ENCODE measurements at places on chromosomes 2 and 18.

- DNase-seq, result no peak
Observed at GRCh38 chr2:240966906-240967680, 31.3 kb upstream of the SNED1 start.

GRCh38 chr18:10270151-10270571, 184.3 kb upstream of the APCDD1 start:
- no peak for DNase-seq

DNA sequence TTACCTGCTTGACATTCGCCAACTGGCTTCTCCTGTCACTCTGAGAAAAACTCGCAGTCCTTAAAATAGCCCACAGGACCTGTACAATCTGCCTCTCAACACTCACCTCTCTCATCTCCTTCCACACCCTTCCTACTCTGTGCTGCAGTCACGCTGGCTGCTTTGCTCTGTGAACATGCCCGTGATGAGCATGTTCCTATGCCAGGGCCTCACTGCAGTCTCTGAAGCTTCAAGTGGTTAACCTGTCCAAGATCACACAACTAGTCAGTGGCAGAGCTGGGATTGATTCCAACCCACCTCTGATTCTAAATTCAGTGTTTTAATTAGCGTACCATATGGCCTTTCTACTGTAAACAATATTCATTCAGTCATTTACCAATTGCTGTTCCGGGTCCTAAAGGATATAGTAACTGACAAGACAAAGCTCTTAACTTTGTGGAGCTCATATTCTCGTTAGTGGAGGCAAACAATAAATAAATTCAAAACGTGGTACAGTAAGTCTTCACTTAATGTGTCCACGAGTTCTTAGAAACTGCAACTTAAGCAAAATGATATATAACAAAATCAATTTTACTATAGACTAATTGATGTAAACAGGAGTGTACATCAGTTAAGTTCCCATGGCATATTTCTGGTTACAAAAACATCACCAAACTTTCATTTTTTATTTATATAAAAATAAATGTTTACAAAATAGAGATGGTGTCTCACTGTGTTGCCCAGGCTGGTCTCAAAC, 38.9 kb upstream of the FBXO11 start:
- no peak for DNase-seq

DNA sequence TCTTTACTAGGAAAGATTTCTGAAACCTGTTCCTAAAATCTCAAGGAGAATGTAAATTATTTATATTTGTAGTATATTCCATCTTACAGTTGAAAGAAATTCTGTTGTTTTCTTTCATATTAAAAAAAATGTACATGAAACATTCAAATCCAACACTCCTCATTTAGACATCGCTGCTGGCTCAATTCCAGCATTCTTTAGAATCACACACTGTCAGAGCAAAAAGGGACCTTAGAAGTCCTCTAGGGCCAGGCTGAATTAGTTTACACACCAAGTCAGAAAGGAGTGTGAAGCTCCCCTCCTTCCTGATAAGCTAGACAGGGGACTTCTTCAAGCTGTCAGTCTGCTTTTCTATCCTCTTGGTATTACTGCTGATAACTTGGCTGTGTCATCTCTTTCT, 158.6 kb upstream of the LTBP1 start:
- no peak for DNase-seq

DNA sequence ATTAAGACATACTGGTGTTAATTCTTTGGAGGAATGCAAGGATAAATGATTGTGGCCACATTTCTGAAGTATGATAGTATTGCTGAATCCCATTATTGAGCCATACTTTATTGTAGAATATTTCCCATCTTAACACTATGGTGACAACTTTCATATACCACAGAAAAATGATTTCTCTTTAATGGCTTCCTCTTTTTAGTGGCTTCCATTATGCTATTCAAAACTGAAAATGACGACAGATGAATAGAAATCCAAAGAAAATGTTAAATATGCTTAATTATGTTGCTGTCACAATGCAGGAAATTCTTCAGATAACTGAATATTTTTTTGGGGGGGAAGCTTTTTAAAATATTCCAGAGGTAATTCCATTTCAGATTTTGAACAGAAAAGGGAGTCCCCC, 88.9 kb upstream of the TMEM200C start:
- no peak for DNase-seq

GRCh38 chr18:49071778-49072177, 121.0 kb upstream of the SMAD7 start:
- DNase-seq, result no peak

GRCh38 chr2:52340171-52340570, 1308.2 kb upstream of the NRXN1 start:
- DNase-seq, result no peak

- no peak for DNase-seq
Observed at GRCh38 chr2:159855557-159856061, 57.6 kb upstream of the CD302 start.

- DNase-seq, result no peak
Observed at GRCh38 chr2:177675350-177675821, 282.8 kb downstream of the AGPS start.

DNA sequence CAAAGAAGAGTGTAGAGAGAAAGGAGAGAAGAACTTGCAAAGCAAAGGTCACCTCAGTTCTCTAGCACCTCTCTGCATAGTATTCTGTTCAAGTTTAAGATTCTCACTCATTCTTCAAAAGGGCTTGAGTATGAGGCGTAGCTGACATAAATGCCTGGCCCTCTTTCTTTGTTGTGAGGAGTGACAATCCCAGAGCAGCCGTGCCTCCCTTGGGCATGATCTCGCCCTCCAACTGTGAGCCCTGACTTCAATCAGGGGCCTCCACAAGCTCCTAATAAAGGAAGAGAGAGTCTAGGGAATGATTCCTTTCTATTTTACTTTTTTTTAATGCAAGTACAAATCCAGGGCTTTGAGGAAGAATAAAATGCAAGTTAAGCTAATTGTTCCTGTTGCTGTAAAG, 402.7 kb downstream of the LRP1B start:
- no peak for DNase-seq

DNA sequence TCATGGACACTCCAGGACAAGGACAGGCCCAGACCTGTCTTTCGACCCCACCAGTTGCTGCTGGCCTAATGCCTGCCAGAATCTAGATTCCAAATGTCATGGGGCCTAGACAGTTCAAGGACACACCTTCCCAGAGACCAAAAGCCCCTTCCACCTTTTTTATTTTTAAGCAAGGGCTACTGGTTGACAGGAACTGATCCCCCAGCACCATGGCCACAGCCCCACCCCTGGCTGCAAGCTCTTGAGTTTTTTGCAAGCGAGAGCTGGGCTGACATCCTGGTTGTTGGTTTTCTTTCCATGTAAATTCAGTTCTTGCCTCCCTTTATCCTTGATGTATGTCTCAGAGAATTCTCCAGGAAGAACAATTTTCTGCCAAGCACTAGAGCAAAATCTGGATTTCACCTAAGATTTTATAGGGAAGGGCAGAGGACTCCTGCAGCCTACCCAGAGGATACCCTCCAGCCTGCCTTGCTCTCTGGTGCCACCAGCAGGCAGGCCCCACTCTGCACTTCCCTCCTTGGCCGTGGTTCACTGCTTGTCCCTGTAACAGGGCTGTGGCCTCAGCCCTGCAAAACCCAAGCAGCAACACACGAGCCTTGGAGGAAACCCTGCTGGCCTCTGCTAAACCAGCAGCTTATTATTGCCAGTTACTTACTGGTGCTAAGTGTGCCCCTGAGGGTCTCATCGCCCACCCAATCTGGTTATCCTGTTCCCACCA, 97.7 kb downstream of the TWIST2 start:
- no peak for DNase-seq

- DNase-seq, result peak; percentile 45
Observed at GRCh38 chr18:5868218-5868854, 27.0 kb downstream of the TMEM200C start.

DNA sequence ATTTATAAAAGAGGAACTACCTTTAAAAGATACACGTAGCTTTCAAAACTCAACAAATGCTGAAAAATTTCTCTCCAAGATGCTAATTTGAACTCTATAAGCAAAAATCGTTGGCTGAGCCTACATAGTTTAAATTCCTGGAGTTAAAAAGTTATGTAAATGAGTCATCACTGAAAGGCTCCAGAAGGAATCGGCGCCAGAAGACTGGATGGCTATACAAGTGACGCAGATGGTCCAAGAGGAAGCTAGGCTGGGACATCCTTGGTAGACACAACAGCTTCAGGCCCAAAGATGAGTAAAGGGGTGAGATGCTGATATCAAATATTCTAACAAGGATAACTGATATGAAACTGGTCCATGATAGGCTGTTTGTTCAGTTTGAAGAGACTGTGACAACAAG, 22.8 kb upstream of the DNAH6 start:
- no peak for DNase-seq

- no peak for DNase-seq
Observed at GRCh38 chr18:6327895-6328620, 86.7 kb downstream of the L3MBTL4 start.

- DNase-seq, result peak; percentile 44
Observed at GRCh38 chr18:596288-596881, 403 bp upstream of the CLUL1 start.

GRCh38 chr2:159298967-159299366, 12.5 kb upstream of the WDSUB1 start:
- no peak for DNase-seq

- no peak for DNase-seq
Observed at GRCh38 chr2:67842375-67842959, 220.3 kb downstream of the C1D start.

DNA sequence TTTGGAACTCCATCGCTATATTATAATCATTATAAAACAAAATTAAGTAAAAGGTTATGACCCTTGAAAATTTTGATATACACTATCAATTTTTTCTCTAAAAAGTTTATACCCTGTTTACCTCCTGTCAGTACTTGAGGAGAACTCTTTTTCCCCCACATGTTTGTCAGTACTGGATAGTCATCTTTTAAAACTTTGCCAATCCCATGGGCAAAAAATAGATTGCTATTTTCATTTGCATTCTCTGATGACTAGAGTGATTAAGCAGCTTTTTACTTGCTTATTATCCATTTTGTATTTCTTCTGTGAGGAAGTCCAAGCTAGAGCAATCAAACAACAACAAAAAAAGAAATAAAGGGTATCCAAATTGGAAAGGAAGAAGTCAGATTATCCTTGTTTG, 76.4 kb downstream of the DGKD start:
- DNase-seq, result no peak

DNA sequence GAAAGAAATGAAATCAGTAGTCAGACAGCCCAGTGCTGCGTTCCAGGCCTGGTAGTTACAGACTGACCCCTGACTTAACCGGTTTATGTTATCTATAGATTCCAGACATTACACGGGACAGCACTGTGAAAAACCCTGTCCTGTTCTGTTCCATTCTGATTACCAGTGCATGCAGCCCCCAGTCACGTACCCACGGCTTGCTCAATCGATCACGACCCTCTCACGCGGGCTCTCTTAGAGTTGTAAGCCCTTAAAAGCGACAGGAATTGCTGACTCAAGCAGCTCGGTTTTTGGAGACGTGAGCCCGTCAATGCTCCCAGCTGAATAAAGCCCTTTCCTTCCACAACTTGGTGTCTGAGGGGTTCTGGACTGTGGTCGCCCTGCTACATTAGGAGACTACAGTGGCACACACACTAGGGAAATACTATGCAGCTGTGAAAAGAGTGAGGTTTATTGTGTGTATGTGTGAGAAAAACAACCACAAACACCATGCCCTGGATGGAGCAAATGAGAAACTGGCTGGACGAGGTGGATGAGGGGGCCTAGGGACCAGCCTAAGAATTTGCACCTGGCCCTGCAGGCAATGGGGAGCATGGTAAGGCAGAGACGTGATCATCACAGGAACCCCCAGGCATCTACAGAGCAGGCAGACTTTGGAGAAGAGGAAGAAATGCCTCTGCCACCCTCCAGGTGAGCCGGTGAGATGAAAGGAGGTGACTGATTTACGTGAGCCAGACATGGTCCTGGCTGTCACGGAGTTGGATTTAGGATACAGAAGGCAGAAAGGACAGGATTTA, 49.1 kb upstream of the SEMA4C start:
- no peak for DNase-seq
